Iris pigment epithelial cell (primary cell): ENCODE measurements at places on chromosomes 11 and 22.

DNA sequence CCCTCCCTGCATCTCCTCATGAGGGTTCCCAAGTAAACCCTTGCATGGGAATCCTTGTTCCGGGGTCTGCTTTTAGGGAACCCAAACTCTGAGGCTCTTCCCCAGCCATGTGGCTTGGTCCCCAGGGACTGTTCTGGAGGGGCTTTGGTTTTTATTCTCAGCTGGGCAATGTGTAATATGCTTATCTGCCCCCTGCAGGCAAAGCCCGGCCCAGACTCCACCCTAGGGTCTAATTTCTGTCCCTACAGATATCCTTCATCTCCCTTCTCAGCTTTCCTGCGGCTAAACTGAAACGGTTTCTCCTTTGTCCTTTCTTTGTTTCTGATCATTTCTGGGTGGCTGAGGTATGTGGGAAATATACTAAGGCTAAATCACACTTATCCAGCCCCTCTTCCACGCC, 37.1 kb downstream of the TST start:
- no peak for DNase-seq

GRCh38 chr11:86035164-86035563, 33.7 kb downstream of the PICALM start:
- DNase-seq, result no peak

- no peak for DNase-seq
Measured at GRCh38 chr11:91791171-91791468, 433.5 kb upstream of the FAT3 start.

DNA sequence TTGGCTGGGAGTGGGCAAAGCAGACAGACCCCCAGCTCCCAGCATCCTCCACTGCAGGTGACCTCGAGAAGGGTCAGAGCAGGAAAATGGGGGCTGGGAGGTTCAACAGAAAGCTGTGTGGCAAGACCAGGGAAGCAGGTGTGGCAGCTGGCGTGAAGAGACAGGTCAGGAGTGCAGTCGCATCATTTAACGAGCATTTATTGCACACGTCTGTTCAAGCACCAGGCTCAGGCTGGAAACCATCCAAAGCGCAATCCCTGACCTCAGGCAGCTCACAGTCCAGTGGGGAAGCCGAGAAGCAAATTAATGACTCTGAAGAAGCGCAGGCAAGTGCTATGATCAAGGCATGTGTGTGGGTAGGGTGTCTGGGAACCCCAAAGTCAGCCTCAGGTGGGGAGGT, 7.4 kb downstream of the SLC25A45 start:
- no peak for DNase-seq

DNA sequence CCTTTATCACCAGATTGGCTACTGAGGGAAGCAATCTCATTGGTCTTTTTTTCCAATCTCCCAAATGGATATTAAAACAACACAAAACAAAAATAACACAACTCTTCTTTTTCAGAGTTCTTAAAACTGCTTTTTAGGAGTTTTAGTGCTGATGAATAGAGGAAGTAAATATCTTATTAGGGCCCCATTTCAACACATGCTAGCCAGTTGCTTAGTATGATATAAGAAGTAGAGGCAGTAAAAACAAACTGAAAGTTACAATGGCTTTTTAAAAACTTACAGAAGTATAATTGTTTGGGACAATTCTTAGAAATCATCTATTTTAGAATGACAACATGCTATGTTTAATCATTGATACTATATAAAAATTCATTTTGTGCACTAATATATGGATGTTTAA, 3.4 kb downstream of the C11orf71 start:
- no peak for DNase-seq

DNA sequence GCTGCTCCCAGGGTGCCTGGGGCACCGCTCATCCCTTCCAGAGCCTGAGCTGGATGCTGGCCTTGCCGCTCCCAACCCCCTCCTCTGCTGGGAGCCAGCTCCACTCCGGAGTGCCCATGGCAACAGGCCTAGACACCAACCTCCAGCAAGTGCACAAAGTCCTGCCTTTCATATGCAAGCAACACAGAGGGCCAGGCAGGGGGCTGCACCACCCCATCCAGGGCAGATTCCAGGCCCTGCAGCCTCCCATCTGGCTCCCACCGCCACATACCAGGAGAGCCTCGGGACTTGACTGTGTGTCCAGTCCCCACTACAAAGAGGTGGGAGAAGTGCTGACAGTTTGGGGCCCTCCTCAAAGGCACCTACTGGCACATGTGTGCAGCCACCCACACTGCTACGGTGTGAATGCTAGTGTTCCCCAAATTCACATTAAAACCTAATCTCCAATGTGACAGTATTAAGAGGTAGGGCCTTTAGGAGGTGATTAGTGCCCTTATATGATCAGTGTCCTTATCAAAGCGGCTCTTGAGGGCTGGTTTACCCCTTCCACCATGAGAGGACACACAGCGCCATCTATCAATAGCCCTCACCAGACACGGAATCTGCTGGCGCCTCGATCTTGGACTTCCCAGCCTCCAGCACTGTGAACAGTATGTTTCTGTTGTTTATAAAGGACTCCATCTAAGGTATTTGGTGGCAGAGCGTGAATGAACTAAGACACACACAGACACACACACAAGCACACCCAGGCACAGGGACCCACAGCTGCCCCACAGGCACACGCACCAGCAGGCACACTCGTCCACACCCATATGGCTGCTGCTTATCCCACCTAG, 16.2 kb downstream of the ARVCF start:
- no peak for DNase-seq

GRCh38 chr22:27452922-27453321, 348.6 kb downstream of the MN1 start:
- no peak for DNase-seq

DNA sequence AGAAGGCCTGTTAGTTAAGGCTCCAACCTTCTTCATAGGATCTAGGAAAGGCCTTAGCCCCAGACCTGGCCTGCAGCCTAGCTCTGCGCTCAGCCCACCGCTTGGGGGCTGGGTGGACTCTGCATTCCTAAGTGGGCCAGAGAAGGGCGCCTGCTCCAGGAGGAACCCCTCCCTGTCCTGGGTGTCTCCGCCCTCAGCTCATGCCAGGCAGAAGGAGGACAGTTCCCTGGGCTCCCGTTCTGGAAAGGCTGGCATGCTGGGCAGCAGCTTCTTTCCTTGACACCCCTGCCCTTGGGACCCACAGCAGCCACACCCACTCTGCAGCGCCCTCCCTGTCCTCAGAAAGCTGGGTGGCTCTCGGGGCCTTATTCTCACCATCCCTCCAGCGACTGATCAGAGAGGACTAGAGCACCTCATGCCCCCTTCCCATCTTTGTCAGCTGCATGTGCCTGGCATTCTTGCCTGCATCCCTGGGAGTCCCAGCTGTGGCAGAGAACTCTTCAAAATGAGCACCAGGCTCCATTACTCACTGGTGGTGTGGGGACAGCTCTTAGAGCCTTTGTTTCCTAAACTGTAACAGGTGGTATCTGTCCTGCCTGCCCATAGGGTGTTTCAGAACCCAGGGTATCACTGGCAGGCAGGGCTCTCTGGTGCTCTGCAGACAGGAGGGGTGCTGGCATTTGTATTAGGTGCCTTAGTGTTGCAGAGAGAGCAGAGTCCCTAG, 20.3 kb upstream of the MYRF start:
- DNase-seq, result no peak

DNA sequence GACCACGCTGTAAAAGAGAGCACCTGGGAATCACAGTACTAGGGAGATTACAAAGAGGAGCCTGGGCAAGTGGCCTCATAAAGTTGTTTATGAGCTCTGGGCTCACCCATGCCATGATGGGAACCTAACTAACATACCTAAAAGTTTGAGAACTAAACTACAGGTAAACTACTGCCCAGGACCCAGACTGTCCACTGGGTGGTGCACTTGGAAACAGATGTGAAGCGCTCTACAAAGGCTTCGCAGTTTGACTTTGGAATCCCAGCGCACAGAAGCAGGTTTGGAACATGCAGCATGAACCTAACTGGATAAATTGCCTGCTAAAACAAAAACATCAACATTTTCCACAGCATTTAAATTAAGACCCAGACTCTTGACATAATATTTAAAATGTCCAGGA, 418.6 kb downstream of the FAM181B start:
- no peak for DNase-seq

GRCh38 chr11:128690665-128691101, 3.2 kb upstream of the FLI1 start:
- DNase-seq, result no peak

- no peak for DNase-seq
Measured at GRCh38 chr11:133825156-133825555, 20.2 kb downstream of the SPATA19 start.

DNA sequence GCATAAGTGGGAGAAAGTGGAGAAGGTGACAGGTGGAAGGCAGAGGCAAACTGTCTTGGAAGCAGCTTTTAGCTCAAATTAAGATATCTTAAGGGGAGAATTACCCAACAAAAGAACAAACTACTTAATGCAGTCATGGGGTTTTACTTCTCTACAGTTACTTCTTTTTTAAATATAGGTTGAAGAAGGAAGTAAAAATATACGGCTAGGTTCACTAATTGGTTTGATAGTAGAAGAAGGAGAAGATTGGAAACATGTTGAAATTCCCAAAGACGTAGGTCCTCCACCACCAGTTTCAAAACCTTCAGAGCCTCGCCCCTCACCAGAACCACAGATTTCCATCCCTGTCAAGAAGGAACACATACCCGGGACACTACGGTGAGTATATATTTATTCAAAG, 40.8 kb downstream of the PDHX start:
- no peak for DNase-seq

- no peak for DNase-seq
Measured at GRCh38 chr22:35443790-35444684, 44.1 kb downstream of the MCM5 start.

DNA sequence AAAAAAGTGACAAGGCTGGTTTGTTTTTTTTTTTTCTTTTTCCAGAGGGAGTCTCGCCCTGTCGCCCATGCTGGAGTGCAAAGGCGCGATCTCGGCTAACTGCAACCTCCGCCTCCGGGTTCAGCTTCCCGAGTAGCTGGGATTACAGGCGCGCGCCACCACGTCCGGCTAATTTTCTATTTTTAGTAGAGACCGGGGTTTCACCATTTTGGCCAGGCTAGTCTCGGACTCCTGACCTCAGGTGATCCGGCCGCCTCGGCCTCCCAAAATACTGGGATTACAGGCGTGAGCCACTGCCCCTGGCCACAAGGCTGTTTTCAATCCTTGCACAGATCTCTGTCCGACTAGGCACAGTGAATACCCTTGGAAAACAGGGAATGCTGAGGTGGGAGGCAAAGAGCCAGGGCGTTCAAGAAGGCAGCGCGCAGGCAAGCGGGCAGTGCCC, 566 bp downstream of the ATP6V1E1 start:
- DNase-seq, result no peak

- no peak for DNase-seq
Measured at GRCh38 chr11:117378976-117379865, 51.6 kb downstream of the CEP164 start.

- peak; percentile 4 for DNase-seq
Measured at GRCh38 chr11:105315287-105315686, 175.7 kb upstream of the CARD18 start.

DNA sequence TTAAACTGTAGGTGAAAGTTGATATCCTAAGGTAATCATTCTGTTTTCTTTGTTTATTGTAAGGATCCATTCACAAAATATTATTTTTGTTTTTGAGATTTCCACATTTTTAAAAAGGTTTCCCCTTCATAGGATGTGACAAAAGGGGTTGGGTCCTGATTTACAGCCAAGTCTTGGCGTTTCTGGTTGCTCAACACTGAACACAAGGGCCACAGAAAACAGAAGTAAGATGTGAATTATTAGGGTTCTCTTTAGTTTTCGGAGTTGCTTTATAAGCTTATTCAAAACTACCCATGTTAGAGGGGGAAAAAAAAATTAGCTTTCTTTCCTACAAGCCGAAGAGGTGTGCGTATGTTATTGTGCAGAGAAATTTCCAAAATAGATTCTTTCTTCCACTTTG, 30.0 kb upstream of the FLI1 start:
- DNase-seq, result no peak

GRCh38 chr22:25013607-25014006, 61.1 kb downstream of the KIAA1671 start:
- DNase-seq, result no peak

DNA sequence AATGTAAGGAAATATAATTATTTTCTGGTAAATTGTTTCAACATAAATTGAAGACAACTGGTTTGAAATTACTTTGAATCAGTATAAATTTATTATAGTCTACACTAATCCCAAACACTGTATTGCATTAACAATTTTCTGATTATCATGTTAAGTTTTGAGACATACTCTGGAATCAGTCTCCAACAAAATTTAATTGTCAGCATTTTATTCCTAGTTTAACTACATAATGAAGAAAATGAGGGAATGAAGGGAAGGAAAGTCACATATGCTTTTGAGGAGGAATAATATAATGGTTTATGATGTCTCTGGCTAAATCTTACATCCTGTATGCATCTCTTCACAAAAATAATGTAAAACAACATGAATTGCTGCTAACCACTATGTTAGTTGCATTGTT, 14.2 kb downstream of the OR52E1 start:
- no peak for DNase-seq

DNA sequence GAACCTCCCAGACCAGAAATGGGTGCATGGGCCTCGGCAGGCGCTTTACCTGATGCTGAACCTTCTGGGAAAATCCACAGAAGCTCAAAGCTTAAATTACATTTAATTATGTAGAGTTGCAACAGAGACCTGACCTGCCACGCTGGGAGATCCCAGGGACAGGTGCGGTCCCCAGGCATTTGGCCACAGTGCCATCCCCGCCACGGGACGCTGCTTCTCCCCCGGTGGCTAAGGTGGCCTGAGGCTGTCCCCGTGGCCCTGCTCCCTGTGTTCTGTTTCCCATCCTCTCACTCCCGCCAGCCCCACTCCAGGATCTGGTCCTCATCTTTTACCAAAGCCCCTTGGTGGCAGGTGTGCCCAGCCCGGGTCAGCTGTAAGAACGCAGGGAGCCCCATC, 39.6 kb downstream of the GRAMD4 start:
- DNase-seq, result no peak
